ENCODE measurements at places on chromosomes 4 and X.

- DNase-seq, result no peak
Measured at GRCh38 chrX:125894947-125895346, 271.1 kb downstream of the DCAF12L2 start.

DNA sequence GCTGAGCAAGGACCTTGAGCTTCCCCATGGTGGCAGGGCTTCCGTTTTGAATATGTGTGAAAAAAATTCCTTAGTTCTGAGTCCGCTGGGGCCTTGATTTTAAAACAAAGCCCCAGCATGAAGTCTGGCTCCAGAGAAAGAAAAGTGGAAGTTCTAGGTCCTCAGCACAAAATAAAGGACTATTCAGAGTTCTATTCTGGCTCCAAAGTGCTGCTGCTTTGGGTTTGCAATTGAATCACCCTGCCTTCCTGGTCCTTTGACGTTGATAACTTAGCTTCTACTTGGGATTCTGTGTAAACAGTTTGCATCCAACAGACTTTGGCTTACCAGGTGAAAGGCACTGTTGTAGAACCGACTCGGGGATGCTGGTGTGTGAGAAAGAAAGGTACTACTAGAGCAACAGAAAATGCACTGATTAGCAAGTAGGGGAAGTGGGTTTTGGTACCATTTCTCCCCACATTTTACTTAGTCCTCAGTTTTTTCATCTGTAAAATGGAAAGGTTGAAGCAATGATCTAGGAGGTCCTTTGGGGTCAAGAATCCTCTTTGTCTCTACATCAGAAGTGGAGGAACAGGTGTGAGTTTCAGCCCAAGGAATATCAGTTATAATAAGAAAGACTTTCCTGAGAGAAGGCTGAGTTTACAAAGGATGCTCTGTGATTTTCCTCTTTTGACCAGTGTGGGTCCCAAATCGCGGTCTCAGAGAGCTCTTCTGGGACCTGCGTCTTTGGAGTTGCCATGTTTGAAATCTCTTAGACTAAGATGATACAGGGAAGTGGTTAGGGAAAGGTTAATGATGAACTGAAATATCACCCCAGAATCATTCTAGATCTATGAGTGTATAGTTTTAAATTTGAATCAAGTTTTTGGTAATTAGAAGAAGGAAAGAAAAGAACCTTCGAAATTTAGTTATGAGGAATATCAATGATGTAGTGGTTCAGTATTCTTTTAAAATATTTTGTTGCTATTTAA lies 28.2 kb downstream of the IGFBP7 start:
- no peak for DNase-seq

- DNase-seq, result no peak
Measured at GRCh38 chrX:96843566-96843965, 40.1 kb upstream of the RPA4 start.

GRCh38 chrX:77389891-77390290 lies 57.3 kb upstream of the FGF16 start:
- no peak for DNase-seq

- no peak for DNase-seq
Measured at GRCh38 chr4:168557658-168558057, 60.8 kb downstream of the PALLD start.

- no peak for DNase-seq
Measured at GRCh38 chrX:78130396-78130795, 9.1 kb downstream of the TAF9B start.

DNA sequence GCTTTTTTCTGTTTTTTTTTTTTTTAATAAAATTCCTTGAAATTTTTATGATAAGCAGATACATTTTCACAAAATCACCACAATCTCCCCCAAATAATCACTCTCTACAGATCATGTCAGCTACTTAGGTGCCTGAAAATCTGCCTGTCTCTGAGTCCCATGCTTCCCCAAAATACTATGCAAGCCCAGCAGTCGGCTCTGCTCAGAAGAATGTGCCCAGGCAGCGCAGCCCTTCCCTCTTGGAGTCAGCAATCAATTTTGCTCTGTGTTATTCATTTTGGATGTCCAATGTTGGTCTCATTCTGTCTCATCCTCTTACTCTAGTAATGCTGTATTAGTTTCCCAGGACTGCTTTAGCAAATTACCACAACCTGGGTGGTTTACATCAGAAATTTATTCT lies 24.9 kb upstream of the C1QTNF7 start:
- DNase-seq, result no peak

- peak; percentile 47 for DNase-seq
Measured at GRCh38 chr4:177404986-177405385, 37.3 kb downstream of the AGA start.

GRCh38 chrX:150200361-150200760 lies 162.8 kb upstream of the MAMLD1 start:
- DNase-seq, result no peak

DNA sequence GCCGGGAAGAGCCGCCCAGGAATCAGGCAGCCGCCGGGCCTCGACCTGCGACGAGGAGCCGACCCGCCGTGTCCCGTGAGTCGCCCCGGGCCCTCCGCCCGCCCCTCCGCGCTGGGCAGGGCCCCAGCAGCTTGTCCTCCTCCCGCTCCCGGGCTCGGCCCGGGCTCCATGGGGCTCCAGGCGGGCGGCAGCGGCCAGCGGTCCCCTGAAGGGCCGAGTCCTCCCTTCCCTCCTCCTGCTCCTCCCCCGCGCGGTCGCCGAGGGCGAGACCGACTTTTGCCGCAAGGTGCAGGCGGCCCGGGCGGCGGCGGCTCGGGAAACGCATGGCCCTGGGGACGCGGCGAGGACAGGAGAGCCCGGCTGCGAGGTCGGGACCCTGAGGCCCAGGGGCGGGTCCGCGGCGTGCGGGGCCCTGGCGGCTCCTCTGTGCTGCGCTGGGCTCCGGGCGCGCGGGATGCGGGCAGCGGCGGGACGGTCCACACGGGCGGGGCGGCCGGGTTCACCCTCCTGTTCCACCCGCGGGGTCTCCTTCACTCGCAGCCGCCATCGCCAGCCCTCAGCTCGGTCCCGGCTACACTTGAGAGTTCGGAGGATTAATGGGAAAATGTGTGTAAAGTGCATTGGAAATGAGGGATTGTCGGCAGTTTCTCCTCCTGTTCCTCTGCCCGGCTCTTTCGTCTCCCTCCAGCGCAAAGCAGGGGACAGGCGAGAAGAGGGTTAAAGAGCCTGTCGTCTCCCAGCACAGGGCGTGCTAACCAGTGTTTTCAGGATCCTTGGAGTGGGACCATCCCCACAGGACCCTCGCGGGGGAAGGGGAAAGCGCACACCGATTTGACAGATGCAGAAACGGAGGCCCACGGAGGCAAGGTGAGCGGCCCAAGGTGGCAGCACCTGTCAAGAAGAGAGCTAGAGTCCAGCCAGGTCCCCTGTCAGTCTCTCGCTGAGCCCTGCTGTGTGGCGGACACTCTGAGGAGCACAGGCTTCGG lies 16.6 kb upstream of the ZNF718 start:
- DNase-seq, result no peak

GRCh38 chr4:123462007-123462406 lies 65.4 kb downstream of the SPRY1 start:
- DNase-seq, result no peak

DNA sequence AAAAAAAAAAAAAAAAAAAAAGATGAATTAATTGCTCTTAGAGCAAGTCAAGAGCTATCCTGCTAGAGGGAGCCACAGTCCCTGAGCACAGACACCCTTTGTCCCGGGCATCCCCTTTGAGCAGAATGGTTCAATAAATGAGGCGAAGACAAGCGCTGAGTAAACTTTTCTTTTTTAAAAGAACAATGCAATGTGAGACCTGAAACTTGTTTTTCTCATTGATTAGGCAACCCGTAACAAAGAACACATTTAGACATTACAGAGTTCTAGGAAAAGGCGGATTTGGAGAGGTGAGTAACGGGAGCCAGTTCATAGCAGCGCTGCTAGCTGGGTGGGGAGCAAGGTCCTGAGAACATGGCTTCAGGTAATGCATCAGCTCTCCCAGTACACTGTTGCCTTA lies 46.1 kb downstream of the GRK4 start:
- no peak for DNase-seq

- no peak for DNase-seq
Measured at GRCh38 chr4:72858328-72858727, 211.2 kb downstream of the COX18 start.

DNA sequence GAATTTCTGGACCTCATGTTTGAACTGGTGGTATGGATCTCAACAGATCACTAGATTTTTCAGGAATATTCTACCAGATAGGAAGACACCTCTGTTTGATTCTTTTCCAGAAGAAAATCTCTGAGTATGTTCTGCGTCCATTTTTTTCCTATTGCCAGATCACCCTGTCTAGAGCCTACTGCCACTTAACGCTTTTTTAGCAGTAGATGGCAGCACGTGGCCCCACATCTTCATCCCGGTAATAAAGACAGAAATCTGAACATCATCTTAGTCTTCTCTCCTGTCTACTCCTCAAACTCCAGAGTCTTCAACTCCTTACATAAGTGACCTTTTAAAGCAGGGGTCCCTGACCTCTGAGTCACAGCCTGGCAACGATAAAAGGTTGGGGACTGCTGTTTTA lies 184.7 kb downstream of the TMA16 start:
- no peak for DNase-seq

GRCh38 chr4:140952717-140953116 lies 180.6 kb downstream of the RNF150 start:
- no peak for DNase-seq

GRCh38 chr4:68724922-68725321 lies 54.5 kb upstream of the UGT2B15 start:
- DNase-seq, result no peak

DNA sequence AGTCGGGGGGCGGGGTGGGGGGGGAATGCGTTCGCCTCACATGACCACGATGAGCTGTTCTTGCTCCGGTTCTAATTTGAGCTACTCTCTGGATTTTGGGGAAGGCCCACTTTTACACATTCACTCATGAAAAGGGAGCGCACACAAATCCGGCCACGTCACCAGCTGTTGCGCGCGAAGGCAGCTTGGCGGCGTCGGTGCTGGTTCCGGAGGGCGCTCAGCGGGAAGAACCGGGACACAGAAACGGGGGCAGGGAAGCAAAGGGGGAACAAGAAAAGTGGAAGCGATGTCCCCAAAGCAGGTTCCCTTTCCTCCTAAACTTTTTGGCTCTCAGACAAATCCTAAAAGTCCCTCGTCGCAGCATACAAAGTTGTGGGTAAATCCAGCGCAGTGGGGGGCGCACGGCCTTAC lies 605 bp downstream of the ANXA5 start:
- DNase-seq, result peak; percentile 78

DNA sequence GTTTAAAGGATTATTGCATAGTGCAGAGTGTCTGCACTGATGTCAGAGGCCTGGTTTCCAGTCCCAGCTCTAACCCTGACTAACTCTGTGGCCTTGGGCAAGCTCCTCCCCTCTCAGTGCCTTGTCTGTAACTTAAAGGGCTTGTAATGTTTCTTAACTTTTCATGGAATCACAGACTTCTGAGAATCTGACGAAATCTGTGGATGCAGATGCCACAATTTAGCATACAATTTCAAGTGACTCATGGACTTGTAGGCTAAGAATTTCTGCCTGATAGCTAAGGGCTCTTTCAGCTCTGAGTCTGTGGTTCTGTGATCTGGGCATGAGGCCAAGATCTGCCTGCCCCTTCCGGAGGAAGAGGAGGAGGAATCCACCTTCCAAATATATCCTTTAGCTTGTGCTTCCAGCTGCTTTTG lies 236.9 kb downstream of the AR start:
- DNase-seq, result peak; percentile 34

DNA sequence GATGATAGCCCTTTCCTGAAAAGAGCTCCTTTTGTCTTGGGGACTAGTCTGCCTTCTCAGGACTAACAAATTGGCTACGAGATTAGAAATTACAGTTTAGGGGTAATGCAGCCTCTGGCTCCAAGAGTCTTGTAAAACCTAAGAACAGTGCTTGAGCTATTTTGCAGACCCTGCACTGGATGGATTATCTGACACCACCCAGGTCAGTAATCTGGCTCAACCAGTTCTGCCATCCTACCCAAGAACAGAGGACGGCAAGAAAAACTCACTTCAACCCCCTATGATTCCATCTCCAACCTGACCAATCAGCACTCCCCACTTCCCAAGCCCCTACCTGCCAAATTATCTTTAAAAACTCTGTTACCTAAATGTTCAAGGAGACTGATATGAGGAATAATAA lies 225.1 kb downstream of the FAM47A start:
- no peak for DNase-seq

DNA sequence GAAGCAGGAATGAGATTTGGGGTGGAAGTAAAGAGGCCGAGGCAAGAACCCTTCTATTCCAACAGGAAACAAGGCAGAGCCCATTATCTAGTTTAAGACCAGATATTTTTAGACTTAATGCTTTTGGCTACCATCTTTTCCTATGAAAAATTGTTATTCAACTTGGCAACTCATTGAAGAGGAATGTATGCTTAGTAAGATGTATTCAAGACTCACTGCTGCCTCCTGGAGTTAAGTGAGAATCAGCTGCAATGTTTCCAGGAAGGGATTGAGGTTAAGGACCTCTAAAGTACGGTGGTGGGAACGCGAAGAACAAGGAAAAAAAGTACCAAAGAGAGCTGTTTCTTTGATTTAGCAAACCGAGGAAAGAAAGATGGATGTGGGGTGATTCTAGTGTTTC lies 89.1 kb downstream of the RAPGEF2 start:
- DNase-seq, result no peak

DNA sequence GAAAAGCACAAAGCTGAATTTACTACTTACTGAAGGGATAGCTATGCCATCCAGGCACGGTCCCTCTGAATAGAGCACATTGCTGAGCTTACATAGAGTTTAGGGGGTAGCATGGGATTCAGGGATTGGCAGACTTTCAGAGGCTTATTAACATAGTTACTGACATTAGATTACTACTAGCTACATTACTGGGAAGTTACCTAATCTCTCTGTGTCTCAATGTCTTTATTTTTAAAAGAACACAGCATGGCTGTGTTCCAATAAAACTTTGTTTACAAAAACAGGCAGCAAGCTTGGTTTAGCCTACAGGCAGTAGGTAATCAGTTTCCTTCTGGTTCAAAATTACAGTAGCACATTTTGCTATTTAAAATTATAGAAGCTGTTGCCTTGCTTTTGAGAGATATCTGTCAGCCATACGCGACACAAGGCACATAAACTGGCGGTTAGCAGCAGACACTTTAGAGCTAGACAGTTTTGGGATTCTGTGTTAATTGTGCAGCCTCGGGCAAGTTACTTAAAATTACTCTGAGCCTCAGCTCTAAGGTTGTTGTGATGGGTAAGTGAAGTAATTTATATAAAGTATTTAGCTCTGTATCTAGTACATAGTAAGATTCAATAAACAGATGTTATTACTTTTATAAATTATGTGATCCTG lies 6.9 kb downstream of the KLHL8 start:
- no peak for DNase-seq

- no peak for DNase-seq
Measured at GRCh38 chr4:175297965-175298565, 379.9 kb downstream of the ADAM29 start.

DNA sequence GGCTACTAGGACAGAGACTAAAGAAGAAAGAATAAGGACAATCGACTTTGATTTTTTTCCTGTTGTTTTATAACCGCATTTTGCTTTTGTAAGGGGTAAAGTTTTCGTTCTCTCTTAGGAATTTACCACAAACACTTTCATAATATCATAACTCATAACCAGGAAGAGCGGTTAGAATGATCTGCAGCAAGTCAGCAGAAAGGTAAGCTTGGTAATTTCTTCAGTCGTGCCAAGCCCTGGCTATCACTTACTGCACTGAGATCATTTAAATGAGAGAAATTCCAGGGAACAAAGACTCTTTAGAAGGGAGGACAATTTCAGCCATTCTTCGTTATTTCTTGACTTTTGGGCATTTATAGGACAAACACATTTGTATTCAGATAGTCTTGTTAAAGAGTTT lies 258.1 kb downstream of the UNC5C start:
- no peak for DNase-seq
